ENCODE measurements at places on chromosomes 12 and 14. TPM values are rescaled to one million over a fixed set of nuclear protein-coding genes. Genes with fewer than 3 reads are reported as not detected.

- DNase-seq = no peak
These were observed 586.4 kb downstream of the MED13L start for GRCh38 chr12:115691123-115691522.

- DNase-seq = no peak
These were observed 413.1 kb upstream of the CLEC14A start for GRCh38 chr14:38669027-38669426.

Gene LRCOL1
- not detected for total RNA-seq

Gene ADCK1
- 6.7 TPM for total RNA-seq

DNA sequence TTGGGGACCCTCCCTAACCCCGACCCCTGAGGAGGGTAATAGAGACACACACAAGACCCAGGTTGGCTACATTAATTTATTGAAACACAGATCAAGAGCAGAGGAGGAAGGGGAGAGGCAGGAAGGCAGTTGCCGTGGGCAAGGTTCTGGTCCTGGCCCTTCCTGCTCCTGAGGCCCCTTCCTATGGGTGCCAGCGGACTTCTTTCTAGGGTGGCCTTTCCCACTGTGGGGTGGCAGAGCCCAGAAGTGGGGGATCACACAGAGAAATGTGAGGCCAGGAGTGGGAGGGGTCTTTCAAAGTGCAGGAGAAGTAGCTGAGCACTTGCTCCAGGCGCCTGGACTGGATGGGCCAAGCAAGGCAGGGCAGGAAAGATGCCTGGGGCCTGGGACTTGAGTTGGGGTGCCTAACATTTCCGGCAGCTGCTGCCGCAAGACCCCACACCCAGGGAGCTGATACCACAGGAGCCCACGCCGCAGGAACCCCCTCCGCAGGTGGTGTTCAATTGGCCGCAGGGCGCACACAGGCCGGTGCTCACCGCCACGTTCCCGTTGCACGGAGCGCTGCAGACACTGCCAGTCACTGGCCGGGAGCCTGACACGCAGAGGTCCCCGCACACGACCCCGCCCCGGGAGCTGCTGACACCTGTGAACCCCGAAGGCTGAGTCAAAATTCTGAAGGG is 5.3 kb downstream of the KRT81 start:
- DNase-seq = no peak

GRCh38 chr12:54658306-54659264 is 10.4 kb upstream of the DCD start:
- DNase-seq = peak; percentile 17

- DNase-seq = no peak
These were observed 18.5 kb upstream of the DHRS7 start for GRCh38 chr14:60183741-60184140.

- DNase-seq = no peak
These were observed 787.7 kb upstream of the TMEM132C start for GRCh38 chr12:127479256-127479655.

Gene KRT78
- total RNA-seq = not detected

Gene AKAP3
- 2.9 TPM for total RNA-seq

- DNase-seq = no peak
These were observed 363.8 kb downstream of the FUT8 start for GRCh38 chr14:65776193-65776852.

DNA sequence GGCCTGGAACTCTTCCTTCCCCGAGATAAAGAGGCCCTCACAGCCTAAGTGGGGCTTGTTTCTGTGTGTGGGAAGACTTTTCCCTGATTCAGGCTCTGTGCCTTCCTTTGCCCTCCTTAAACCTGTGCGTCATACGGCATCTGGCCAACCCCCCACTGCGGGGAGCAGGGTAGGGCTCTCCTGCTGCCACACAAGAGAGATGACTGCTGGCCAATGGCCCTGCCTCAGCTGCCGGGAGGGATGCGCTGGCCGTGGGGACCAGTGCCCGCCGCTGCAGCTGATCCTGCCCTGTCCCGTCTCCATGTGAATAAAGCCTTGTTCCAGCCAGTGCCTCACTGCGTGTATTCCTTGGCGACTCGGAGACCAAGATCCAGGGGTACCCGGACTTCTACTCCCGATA is 42.5 kb upstream of the BEGAIN start:
- no peak for DNase-seq

GRCh38 chr12:65624554-65625086 is 199.7 kb upstream of the HMGA2 start:
- no peak for DNase-seq

- DNase-seq = no peak
These were observed 150.1 kb downstream of the NTF3 start for GRCh38 chr12:5582018-5582417.

DNA sequence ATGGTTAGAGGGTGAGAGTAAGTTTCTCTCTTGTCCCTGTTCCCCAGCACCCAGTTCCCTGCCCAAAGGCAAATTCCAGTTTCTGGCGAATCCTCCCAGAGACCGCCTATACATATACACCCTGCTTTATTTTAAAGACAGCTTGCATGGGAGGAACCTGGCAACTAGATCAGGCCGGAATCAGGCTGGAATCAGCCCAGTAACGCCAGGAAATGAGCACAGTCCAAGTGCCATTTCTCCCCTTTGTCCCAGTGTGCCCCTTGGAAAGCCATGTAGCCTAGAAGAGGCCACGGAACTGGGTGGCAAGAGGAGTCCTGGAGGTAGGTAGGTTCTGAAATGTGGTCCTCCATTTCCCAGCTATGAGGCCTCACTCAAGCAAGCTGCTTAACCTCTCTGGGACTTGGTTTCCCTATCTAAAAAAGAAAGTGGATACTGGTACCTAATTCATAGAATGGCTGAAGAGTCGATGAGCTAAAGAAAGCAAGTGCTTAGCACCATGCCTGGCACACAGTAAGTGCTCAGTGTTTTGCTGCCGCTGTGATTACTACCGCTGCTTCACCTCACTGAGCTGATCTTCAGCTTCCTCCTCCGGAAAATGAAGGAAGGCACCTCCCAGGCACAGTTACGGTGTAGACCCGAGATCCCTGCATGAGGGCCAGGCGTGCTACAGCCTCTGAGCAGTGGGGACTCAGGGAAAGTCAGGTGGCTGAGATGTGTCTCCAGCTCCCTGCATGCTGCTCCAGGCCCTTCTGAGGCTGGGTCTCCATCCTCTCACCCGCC is 36.4 kb downstream of the PITPNM2 start:
- no peak for DNase-seq

Data from T-cell (primary cell).